CD4-positive, alpha-beta memory T cell (primary cell): ENCODE measurements at places on chromosomes 7 and 10. TPM values are rescaled to one million over a fixed set of nuclear protein-coding genes. Genes with fewer than 3 reads are reported as not detected.

DNA sequence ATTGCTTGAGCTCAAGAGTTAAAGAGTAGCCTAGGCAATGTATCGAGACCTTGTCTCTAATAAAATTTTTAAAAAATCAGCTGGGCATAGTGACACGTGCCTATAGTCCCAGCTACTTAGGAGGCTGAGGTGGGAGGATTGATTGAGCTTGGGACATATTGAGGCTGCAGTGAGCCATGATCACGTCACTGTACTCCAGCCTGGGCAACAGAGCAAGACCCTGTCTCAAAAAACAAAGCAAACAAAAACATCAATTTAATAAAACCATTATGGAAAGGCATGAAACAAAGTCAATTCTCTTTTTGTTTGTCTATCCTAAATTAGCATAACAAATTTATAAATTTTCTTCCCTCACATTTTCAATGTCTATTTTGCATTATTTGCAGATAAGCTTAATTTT lies 108.4 kb downstream of the PHF14 start:
- H3K4me1 ChIP-seq, result no peaks in the 10 kb centered on the region
- no peak for DNase-seq
- H3K27me3 ChIP-seq, result no peaks in the 10 kb centered on the region
- H3K4me3 ChIP-seq, result no peak overlapping the region

GRCh38 chr7:44325811-44326241 lies 432 bp upstream of the CAMK2B start:
- no peak overlapping the region for H3K4me3 ChIP-seq
- H3K36me3 ChIP-seq, result no peaks in the 10 kb centered on the region
- DNase-seq, result no peak
- H3K27ac ChIP-seq, result no peak overlapping the region
- no peaks in the 10 kb centered on the region for H3K4me1 ChIP-seq

DNA sequence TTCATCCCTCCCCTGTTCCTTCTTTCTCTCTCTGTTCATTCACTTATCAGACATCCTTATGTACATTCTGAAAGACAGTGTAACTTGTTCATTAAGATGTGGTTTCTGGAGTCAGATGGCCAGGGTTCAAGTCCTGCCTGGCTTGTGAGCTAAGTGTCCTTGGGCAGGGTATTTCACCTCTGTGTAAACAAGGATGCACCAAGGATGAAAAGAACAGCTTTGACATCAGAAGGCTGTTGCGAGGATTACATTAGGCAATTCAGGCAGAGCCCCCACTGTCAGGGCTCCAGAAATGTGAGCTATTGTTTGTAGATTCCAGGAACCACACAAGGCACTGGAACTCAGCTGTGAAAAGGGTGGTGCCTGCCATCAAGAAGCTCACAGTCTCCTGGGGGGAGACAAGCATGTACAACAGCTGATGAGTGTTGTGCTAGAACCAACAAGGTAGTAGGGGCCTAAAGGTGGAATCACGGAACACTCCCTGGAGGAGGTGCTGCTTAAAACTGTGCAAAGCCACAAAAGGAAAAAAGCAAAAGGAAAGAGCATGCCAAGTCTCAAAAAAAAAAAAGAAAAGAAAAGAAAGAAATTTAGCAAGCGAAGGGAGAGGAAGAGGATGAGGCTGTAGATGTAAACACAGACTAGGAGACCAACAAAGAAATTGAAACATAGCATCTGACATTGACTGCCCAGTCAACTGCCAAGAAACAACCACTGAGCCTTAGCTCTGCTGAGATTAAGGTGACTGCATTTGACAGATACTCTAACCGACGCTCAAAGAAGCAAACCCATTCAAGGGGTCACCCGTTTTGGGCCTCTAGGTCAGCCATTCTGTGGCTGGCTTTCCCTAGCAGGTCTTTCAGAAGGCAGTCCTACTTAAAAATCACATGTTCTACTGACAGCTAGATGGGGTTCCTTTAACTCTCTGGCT lies 12.5 kb downstream of the PDLIM1 start:
- H3K4me3 ChIP-seq, result no peak overlapping the region
- no peaks in the 10 kb centered on the region for H3K4me1 ChIP-seq
- H3K27me3 ChIP-seq, result no peaks in the 10 kb centered on the region
- H3K27ac ChIP-seq, result no peak overlapping the region
- DNase-seq, result no peak
- H3K36me3 ChIP-seq, result no peaks in the 10 kb centered on the region

- H3K36me3 ChIP-seq, result no peaks in the 10 kb centered on the region
- peaks cover 26% of the 10 kb centered on the region for H3K4me1 ChIP-seq
- DNase-seq, result no peak
- no peak overlapping the region for H3K4me3 ChIP-seq
These were observed 2.1 kb upstream of the IDE start for GRCh38 chr10:92575961-92576360.

- no peak for DNase-seq
- no peaks in the 10 kb centered on the region for H3K4me1 ChIP-seq
- H3K4me3 ChIP-seq, result no peak overlapping the region
- H3K36me3 ChIP-seq, result no peaks in the 10 kb centered on the region
- no peak overlapping the region for H3K27ac ChIP-seq
- H3K27me3 ChIP-seq, result no peaks in the 10 kb centered on the region
These were observed 657.3 kb upstream of the PFKP start for GRCh38 chr10:2410049-2410448.

DNA sequence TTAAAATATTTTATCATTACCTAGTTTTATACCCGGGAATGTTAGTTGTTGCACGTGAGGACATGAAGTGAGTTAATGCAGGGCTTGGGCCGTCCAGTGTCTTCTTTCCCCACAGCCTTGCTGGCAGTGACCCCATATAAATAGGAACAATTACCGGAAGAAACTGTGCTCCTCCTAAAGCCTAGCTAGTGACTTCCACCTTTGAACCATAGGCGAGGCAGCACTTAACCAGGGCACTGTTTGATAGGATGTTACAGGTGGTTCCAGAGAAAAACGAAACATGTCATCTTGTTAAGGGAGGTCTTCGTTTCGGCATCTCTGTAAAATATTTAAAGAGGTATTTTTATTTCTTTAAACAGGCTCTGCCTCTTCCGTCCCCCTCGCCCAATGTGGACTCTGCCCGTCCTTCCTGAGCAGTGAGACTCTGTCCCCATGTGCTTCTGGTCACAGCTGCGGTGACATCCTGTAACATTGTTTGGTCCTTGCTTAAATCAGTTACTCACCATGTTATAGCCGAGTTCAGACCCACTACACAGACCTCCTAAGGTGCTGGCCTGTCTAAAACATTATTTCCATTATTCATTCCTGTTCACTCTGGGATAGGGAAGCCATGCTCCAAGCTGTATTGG lies 145.6 kb downstream of the MGMT start:
- no peak overlapping the region for H3K27ac ChIP-seq
- no peaks in the 10 kb centered on the region for H3K4me1 ChIP-seq
- DNase-seq, result no peak
- H3K27me3 ChIP-seq, result no peaks in the 10 kb centered on the region

GRCh38 chr10:97136756-97137155 lies 49.0 kb downstream of the SLIT1 start:
- no peak overlapping the region for H3K27ac ChIP-seq
- no peaks in the 10 kb centered on the region for H3K4me1 ChIP-seq
- no peaks in the 10 kb centered on the region for H3K36me3 ChIP-seq
- DNase-seq, result no peak

DNA sequence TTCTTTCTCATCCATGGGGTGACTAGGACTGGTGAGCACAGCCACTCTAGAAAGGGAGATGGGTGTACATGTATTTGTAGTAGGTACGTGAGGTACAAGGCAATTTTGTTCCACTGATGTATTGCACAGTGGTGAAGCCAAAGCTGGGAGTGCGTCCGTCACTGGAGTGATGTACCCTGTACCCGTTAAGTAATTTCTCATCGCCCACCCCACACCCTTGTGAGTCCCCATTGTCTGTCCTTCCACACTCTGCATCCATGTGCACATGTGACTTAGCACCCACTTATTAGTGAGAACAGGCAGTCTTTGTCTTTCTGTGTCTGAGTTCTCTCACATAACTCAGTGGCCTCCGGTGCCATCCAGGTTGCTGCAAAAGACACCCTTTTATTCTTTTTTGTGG lies 658.3 kb downstream of the SDK1 start:
- H3K36me3 ChIP-seq, result no peaks in the 10 kb centered on the region
- DNase-seq, result no peak
- no peaks in the 10 kb centered on the region for H3K27me3 ChIP-seq
- H3K4me3 ChIP-seq, result no peak overlapping the region

GRCh38 chr10:15931376-15931775 lies 71.1 kb upstream of the MINDY3 start:
- no peaks in the 10 kb centered on the region for H3K4me1 ChIP-seq
- no peak overlapping the region for H3K4me3 ChIP-seq
- H3K27me3 ChIP-seq, result no peaks in the 10 kb centered on the region
- DNase-seq, result no peak
- H3K27ac ChIP-seq, result no peak overlapping the region

- H3K27me3 ChIP-seq, result no peaks in the 10 kb centered on the region
- peaks cover 19% of the 10 kb centered on the region for H3K4me1 ChIP-seq
- H3K36me3 ChIP-seq, result no peaks in the 10 kb centered on the region
- H3K27ac ChIP-seq, result no peak overlapping the region
- no peak overlapping the region for H3K4me3 ChIP-seq
These were observed 168.8 kb downstream of the TMEM26 start for GRCh38 chr10:61284222-61284890.

DNA sequence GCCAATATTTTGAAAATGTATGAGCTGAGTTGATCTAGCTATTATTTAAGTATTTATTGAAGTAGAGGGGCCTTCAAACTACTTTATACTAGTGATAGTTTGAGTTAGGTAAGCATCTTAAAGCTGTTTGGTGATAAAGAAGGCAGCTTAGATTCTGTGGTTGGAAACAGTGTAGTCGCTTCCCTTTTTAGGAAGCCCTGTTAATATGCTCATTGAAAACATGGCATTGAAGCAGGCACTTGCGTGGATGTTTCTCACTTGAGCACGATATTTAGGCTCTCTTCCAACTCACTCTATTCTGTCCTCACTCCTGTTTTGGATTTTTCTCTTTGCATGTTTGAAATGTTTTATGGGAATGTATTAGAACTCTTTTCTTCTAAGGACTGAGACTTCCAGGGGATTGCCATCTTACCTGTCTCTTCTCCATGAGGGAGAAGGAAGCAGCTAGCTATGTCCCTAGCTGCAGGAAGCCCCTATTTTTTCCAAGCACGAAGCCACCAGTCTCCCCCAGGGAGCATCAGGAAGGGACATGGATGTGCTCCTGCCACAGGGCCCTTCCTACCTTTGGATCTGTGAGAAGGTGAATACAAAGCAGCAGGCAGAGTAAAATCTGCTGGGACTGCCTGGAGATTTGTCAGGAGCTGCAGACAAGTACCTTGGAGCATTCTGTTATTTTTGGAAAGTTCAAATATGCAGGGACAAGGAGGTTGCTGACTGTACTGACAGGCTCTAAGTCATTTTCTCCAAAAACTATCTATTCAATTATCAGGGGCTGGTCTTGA lies 22.0 kb upstream of the BMPR1A start:
- no peak overlapping the region for H3K27ac ChIP-seq
- no peaks in the 10 kb centered on the region for H3K27me3 ChIP-seq
- no peaks in the 10 kb centered on the region for H3K36me3 ChIP-seq
- no peak for DNase-seq
- H3K4me3 ChIP-seq, result no peak overlapping the region

- no peaks in the 10 kb centered on the region for H3K4me1 ChIP-seq
- H3K27me3 ChIP-seq, result no peaks in the 10 kb centered on the region
- no peak overlapping the region for H3K4me3 ChIP-seq
- DNase-seq, result no peak
- H3K36me3 ChIP-seq, result no peaks in the 10 kb centered on the region
These were observed 484.4 kb downstream of the SORCS1 start for GRCh38 chr10:106680061-106680460.

- H3K27me3 ChIP-seq, result no peaks in the 10 kb centered on the region
- no peak overlapping the region for H3K4me3 ChIP-seq
- DNase-seq, result no peak
- H3K27ac ChIP-seq, result no peak overlapping the region
- H3K4me1 ChIP-seq, result no peaks in the 10 kb centered on the region
These were observed 29.8 kb upstream of the CHST15 start for GRCh38 chr10:124123156-124123555.

GRCh38 chr10:117242463-117242832 lies 1.5 kb downstream of the SLC18A2 start:
- no peaks in the 10 kb centered on the region for H3K36me3 ChIP-seq
- H3K27ac ChIP-seq, result no peak overlapping the region
- DNase-seq, result no peak
- H3K4me1 ChIP-seq, result no peaks in the 10 kb centered on the region
- H3K4me3 ChIP-seq, result no peak overlapping the region

DNA sequence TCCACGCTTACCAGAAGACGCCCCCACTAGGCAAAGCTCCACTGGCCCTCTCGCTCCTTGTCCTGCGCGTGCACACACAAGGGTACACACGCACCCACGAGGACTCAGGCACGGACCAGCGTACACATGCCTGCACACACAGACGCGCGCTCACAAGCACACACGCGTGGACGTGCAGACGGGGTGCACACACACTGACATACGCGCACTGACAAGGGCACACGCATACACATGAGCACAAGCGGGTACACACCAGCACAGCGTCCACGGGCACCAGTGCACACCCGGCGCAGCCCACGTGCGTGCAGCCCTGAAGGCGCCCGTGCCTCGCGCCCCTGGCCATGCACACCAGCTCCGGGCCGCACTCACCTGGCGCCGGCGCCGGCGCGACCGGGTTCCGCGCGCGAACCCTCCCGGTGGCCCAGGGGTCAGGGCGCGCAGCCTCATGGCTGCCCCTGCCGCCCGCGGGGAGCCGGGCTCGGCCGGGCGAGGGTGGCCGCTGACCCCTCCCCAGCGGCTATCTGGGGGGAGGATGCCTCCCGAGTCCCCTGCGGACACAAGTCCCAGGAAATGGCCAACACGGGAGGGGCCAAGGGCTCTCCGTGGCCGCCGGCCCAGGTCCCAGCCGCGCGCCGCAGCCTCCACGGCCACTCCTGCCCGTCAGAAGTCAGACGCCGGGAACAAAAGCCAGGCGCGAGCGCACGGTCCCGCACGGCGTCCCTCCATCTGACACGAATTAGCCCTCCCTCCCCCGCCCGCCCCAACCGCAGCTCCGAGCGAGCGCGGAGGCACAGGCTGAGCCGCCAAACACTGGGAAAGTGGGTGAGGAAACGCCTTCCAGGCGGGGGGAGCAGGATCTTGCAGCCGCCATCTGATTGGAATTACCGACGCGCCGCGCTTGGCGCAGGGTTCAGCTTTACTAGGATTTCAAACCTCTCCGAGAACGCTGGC lies 45.0 kb downstream of the TNS3 start:
- DNase-seq, result no peak
- no peak overlapping the region for H3K4me3 ChIP-seq
- H3K27ac ChIP-seq, result no peak overlapping the region
- H3K27me3 ChIP-seq, result no peaks in the 10 kb centered on the region

Gene OR2A12
- not detected for total RNA-seq

Gene LZTS2
- total RNA-seq, result 33.4 TPM

Gene RTKN2
- 11.0 TPM for total RNA-seq

Gene MEIG1
- not detected for total RNA-seq

Gene DMBT1
- total RNA-seq, result not detected

Gene UCN3
- total RNA-seq, result not detected

Gene GJC3
- total RNA-seq, result 0.39 TPM

Gene NPY
- total RNA-seq, result not detected

Gene ZP3
- total RNA-seq, result 2.8 TPM

Gene SLIT1
- total RNA-seq, result 0.32 TPM

Gene PVRIG
- 77.4 TPM for total RNA-seq

Gene HEPACAM2
- 0.15 TPM for total RNA-seq

Gene SYNPO2L
- not detected for total RNA-seq

Gene ZNF239
- 5.8 TPM for total RNA-seq
